Stimulated activated CD8-positive, alpha-beta memory T cell treated with anti-CD3 and anti-CD28 coated beads, Interleukin-2, amount 100 ng/mL, for 48 hours (primary cell): ENCODE measurements at places on chromosomes 6 and 20.
A peak's percentile ranks its signal among the peaks of the same experiment; 100 is the strongest.

DNA sequence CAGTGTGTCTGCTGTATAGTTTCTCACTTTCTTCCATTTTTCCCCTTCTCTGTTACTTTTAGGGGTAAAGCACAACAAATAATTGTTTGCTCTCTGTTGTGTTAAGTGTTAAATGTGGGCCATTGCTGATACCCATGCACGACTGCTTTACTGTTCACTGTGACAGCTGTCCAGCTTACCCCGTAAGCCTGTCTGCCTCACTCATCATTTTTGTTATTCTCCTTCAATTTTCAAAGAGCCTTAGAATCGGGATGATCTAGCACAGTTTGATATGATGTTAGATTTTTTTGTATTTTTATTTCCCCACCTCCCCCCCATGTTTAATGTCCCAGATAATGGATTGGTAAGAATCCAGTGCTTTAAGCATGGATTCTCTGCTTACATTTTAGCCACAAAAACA lies 41.2 kb upstream of the MLIP start:
- no peak for DNase-seq

DNA sequence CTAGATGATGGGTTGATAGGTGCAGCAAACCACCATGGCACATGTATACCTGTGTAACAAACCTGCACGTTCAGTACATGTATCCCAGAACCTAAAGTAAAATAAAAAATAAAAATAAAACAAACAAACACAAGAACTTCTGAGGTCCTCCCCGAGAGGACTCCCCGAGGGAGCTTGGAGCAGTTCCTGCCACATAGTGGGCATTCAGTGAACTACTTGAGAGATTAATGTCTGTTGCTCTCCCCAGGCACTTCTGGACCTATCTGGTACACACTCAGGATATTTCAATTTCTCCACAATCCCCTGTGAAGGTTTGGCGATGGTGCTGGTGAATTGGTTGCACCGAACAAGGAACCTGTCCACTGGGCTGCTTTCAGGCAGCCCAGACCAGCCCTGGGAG lies 311.2 kb downstream of the ESR1 start:
- no peak for DNase-seq

DNA sequence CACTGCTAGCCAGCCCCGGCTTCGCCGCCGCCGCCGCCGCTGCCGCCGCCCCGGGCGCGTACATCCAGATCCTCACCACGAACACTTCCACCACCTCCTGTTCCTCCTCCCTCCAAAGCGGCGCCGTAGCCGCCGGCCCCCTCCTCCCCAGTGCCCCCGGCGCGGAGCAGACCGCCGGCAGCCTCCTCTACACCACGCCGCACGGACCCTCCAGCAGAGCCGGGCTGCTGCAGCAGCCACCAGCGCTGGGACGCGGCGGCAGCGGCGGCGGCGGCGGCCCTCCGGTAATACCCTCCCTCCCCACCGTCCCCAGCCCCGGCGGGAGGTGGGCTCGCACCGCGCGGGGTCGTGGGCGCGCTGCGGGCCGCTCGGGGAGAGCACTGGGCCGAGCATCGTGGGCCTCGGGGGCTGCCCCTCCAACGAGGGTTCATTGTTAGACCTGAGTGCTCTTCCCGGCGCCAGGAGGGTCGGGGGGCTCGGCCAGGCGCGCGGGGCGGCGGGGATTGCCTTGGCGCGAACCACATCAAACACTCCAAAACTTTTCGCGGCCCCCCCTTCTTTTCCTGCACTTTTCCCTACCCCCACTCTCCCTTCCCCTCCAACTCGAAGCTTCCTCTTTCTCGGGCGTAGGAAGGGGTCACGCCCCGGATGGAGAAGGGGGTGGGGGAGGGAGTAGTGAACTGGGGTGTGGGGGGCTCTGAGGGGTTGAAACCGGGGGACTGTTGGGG lies 827 bp downstream of the E2F3 start:
- DNase-seq = peak; percentile 11

DNA sequence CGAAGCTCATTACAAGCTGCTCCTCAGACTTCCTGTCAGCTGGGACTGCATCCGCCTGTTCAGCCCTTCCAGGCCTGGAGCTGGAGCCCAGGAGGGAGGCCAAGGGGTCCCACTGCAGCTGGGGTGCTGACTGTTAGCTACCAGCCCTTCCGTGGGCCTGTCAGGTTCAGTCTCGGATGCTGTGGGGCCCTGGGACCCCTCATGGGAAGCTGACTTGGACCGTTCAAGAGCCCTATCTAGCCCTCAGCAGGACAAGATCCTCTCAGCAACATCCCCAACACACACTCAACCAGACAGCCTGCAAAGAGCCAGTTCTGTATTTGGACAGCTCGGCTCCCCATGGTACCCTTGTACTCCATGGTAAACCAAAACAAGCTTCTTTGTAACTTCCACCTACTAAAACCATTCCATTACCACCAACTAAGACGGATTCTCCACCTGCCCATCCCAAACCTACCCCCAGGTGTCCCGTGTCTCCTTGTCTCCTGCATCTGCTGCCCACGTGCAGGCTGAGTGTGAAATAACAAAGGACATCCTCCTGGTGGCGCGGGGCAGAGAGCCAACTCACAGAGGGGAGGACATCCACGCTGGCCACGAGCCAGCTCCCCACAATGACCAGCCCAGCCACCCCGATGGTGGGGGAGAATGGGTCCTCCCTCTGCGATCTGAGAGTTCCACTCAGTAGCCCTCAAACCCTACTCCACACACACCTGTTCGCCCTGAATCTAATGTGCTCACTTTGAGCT lies 111.2 kb downstream of the TAF4 start:
- DNase-seq = no peak

- DNase-seq = no peak
Observed at GRCh38 chr6:136483906-136484305, 66.3 kb downstream of the MAP7 start.

DNA sequence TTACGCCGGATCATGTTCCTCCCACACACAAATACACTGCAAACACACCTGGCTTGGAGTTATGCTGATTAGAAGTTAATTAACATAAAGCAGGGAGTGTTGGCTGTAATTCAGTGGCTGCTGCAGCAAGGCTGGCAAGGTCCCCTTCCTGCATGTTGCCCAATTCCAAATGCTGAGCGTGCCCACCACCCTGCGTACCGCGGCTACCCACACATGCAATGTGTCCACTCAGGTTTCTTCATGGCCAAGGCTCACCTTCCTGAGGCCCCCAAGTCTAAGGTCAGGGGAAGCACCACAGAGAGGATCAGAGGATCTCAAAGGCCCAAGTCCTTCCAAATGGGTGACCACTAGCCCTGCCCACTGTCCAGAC lies 11.6 kb upstream of the PRND start:
- no peak for DNase-seq

DNA sequence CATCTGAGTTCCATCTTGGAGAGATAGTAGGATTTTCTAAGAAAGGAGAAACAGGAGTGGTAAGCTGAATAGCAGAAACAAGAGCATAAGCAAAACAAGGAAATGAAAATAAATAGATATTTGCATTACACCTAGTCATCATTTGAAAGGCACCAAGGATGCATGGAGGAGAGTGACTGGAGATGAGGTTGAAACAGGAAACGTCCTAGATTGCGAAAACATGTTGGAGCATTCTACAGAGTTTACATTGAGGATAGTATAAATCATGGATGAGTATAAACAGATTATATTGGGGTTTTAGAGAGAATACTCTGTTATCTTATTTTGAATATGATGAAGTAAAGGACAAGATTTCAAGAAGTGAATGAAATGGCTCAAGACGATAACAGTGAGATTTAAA lies 507.3 kb downstream of the EYS start:
- DNase-seq = no peak

GRCh38 chr20:45087814-45088213 lies 13.1 kb downstream of the KCNS1 start:
- no peak for DNase-seq

DNA sequence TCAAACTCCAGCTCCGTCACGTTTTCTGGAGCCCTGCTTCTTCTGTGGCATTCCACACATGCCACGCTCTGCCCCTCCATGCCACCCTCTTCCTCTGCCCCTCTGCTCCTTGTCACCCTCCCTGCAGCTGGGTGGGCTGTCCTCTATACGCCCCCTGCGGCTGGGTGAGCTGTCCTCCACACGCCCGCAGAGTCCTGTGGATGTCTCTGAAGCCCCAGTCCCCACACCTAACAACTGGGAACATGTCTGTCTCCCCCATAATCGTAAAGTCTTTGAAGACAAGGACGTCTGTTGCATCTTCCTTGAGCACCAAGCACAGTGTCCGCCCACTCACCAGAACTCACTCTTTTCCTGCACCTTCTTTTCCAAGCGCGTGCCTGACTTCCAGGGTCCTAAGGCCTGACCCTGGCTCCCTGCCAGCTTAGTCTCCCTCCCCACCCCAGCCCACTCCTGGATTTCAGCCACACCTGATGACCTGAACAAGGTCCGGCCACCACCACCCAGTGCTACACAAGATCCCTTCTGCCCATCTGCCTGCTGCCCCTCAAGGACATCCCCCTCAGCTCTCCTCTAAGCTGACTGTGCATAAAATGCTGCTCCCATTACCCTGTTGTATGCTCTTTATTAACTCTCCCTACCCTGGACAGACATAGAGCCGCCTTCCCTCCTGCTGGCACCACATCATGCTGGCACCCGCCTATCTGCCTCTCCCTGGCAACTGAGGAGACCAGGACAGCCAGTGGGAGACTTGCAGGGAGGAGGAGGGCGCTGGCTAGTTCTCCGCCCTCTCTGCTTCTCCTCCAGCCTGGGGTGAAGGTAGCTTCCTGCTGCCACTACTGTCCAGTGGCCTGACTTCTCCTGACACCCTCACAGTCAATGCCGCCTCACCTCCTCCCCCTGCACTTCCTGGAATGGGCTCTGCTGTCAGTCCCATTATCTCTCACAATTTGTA lies 10.7 kb upstream of the PRR18 start:
- DNase-seq = no peak

DNA sequence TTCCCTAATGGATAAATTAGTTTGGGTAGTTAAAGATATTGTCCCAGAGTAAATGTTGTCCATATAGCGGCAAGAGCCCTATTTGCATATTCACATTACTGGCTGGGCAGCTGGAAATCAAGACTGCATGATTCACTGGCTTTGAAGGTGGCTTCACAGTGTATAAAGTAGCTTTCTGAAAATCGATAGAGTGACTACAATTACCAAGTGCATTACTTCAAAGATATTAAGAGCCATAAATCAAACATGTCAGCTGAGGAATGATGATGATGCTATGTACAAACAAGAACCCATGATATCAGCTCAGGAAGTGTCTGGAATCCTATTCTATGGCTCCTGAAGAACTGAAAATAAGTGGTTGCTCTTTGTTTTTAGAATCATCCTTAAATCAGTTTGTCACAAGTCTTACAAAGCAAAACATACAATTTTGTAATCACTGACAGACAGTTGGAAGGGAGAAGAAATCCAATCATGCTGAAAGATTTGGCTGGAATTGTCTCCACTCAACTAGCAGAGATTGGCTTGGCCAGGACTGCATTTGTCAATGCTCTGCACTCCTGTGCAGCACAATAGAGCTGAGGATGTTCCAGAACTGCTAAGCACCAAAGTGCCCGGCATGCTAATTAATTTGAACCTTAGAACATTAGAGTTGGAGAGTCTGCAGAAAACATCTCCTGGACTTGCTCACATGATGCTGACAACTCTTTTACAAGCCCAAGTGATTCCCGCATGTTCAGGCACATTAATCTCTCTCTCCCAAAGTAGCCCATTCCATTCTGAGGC lies 77.9 kb upstream of the B3GAT2 start:
- DNase-seq = no peak

DNA sequence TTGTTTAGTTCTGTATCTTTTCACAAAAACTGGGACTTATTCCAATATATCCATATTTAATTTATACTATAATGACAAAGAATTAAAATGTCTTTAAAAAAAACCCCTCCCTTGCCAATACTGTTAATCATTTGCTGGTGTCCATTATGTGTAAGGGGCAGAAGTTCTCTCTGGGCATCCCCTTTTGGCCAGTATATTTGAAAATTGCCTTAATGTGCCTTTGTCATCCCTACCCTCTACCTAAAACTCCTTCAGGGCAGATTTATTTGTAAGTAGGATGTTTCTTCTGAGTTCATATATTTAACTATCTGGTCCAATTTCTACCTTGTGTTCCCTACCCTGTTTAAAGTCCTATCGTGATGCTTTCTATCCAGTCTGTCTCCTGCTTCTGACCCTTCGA lies 62.9 kb downstream of the ARHGAP18 start:
- DNase-seq = no peak

DNA sequence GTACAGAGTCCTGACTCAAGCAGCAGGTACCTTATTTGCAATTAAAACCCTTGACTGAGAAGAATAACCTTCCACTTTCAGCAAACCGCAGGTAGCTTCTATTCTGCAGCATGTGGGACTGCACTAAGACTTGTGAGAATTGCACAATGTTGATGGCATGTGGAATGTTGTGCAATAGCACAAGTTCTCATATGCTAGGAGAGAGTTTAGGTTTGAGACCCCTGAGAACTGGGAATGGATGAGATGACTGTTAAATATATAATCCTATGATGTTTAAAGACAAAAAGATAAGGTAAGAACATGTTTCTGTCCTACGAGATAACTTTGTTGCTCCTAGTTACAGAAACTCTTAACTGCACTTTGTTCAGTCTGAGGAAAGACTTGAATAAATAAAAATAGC lies 194.6 kb downstream of the OTOR start:
- no peak for DNase-seq

GRCh38 chr20:29740601-29740950 lies 1516.9 kb upstream of the DEFB115 start:
- DNase-seq = no peak

GRCh38 chr6:149940672-149940982 lies 1.2 kb upstream of the ULBP2 start:
- DNase-seq = no peak

DNA sequence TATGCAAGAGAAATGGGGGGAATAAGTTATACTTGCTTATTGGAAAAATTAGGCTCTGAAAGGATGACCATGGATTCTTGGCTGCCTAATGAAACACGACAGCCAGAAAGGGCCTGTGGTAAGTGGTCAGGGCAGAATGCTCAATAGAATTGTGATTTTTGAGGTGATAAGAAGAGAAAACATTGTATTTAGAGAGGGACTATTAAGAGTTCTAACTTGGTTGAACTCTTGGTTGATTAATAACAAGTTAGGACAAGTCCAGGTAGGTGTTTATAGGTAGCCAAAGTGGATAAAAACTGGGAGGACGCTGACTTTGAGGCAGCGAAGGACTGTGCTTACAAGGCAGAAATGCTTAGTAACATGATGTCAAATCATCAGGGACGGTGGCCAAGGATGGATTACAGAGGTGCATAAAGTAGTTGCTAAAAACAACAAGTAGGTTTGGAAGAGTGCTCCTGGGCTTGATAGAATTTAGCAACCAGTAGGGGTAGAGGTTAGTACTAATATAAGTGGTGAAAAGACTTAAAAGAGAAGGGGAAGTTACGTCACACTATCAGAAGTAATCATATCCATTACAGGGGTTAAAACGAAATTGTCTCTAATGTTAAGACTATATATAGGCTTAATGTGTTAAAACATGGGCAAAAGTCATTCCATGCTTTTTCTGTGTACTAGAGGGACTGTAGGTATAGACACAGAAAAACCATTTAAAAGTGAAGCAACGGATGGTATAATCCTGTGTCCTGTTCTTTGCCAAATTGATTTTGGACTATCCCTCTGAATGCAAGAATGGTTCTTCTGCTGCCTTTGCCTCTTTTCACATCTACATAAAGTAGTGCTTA lies 98.6 kb downstream of the EYA4 start:
- DNase-seq = no peak
